IMR-90 (cell line): ENCODE measurements at places on chromosomes 13 and 19. TPM values are rescaled to one million over a fixed set of nuclear protein-coding genes. Genes with fewer than 3 reads are reported as not detected.

GRCh38 chr13:78603240-78603957 is at the start of gene POU4F1:
Gene POU4F1, minus strand, starts transcription at chr13:78603552. Its CDS starts 226 bp downstream, at chr13:78603326.
- DNase-seq = peak; percentile 11

DNA sequence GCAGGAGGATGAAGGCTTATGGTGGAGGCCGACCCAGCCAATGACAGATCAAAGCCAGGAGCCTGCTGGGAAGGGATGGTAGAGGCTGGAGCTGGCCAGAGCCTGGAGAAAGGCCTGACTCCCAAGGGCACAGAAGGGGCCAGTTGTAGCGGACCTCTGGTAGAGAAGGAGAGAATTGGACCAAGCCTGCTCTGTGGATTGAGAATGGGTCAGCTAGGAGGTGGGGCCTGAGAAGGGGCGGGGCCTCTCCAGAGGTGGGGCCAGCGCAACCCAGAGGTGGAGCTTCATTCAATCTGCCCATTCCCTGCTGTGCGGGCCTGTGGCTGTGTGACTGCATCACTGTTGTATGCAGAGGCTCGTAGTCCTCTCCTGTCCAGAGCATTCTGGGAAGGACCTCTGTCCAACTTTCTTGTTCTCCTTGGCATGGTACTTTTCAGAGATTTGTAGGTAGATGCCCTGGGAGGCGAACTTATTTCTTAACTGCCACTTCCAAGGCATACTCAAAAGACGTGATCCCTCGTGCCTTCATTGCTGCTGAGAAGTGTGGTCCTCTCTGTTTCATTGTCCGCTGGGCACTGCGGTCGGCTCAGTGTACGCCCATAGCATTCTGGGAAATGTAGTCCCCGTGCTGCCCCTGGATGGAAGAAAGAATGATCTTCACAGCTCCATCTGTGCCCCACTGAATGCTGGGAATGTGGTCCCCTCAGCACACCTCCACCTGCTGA is 6.7 kb downstream of the GRIN2D start:
- DNase-seq = peak; percentile 55

- no peak for DNase-seq
These were observed 142.8 kb downstream of the KLF12 start for GRCh38 chr13:73991384-73991783.

DNA sequence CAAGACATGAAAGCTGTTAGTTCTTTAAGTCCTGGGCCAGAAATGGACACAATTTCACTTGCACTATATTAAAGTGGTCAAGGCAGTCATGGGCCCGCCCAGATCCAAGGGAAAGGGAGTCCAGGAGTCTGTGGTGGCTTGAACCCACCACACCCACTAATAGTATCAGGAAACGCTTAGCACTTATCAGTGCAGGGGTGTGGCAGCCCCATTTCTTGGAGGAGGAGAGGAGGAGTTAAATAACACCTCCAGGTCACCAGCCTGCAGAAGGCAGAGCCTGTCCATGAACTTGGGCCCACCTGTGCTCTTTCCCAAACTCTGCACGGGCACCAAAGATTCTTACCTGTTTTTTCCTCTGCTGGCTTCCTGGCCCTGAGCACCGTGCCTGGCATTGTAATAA is 5.4 kb upstream of the NTN5 start:
- DNase-seq = no peak

- no peak for DNase-seq
These were observed 3.2 kb downstream of the ERF start for GRCh38 chr19:42251572-42252358.

DNA sequence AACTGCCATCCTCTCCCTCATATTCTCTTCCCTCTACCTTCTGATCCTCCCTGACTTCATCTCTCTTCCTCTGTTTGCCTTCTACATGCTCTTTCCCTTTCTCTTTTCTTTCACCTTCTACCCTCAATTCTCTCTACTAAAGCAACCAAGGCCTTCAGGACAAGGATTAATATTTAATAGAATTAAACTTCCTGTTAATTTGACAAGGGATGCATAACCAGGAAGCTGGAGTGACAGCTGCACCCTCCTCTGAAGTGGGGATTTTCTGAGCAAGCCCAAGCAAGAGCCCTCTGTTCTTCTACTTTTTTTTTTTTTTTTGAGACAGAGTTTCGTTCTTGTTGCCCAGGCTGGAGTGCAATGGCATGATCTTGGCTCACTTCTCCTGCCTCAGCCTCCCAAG is 63.4 kb upstream of the MED4 start:
- no peak for DNase-seq

GRCh38 chr13:67138970-67139369 is 91.2 kb downstream of the PCDH9 start:
- no peak for DNase-seq

PEG3 gene
- not detected in 2 replicates for total RNA-seq
